ENCODE measurements at places on chromosomes 12 and 14. TPM values are rescaled to one million over a fixed set of nuclear protein-coding genes. Genes with fewer than 3 reads are reported as not detected.

DNA sequence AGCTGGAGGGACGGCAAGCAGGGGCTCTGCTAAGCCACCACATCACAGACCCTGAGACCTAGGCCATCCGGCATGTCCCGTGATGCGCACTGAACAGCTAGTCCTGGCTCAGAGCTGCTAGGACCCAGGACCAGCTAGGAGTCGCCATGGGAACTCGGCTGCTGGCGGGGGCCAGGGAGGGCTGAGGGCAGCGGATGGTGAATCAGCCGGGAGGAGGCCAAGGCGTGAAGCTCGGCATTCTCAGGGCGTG is 5.1 kb downstream of the AHNAK2 start:
- peak; percentile 86 for DNase-seq

GRCh38 chr12:122366685-122367475 is 55.6 kb downstream of the CLIP1 start:
- no peak for DNase-seq

- peak; percentile 74 for DNase-seq
Observed at GRCh38 chr12:55681142-55682077, 26.3 kb downstream of the ITGA7 start.

GRCh38 chr12:24756479-24757024 is 192.3 kb downstream of the BCAT1 start:
- no peak for DNase-seq

- no peak for DNase-seq
Observed at GRCh38 chr12:48779869-48780268, 9.0 kb downstream of the ADCY6 start.

- DNase-seq, result no peak
Observed at GRCh38 chr14:61033855-61034254, 52.8 kb downstream of the SLC38A6 start.

DNA sequence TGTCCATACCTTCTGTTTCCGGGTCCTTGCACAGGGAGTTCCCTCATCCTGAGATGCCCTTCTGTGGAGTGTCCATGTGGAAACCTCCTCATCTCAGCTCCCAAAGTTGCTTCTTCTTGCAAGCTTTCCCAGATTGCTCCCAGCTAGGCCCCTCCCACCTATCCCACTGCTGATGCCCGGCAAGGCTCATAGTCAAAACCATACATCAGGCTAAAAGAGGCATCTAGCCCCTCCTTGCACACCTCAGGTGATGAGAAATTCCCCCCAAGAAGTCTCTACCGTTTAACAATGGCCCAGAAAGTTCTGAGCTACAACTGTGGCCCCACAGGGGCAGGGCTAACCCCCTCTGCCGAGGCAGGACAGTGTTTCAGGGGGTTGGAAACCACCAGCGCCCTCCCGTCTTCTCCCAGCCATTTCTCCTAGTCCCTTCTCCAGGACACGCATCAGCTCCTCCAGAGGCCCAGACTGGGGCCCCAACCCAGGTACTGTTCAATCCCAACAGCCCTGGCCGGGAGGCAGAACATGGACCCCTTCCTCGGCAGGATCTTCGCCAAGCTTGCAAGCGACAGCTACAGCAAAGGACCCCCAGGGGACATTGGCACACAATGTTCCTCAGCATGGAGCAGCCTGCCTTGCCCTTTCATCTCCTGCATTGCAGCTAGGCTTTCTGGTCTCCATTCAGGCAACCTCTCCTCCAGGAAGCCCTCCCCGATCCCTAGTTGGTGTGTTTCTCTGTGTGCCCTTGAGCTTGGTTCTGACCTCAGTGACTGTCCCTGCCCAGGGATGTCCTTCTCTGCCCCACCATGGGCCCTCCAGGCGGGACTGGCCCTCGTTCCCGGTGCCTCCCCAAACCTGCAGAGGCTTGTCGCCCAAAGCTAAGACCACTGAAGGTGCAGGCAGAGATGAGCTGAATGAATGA is 4.5 kb upstream of the BEGAIN start:
- no peak for DNase-seq

DNA sequence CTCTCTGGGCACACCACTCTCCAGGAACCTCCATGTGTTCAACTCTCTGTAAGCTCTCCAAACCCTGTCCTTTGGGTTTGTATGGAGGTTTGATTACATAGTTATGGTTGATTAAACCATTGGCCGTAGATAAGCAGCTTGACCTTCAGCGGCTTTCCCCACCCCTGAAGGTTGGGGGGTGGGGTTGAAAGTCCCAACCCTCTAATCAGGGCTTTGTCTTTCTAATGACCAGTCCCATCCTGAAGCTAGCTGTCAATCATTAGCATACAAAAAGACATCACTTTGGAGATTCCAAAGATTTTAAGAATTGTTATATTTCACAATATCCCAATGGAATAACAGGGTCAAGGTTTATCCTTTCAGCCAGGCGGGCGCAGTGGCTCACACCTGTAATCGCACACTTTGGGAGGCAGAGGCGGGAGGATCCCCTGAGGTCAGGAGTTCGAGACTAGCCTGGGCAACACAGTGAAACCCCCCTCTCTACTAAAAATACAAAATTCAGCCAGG is 8.4 kb downstream of the FAM186A start:
- DNase-seq, result no peak

GRCh38 chr14:104334424-104335161 is 196.2 kb downstream of the KIF26A start:
- no peak for DNase-seq

DNA sequence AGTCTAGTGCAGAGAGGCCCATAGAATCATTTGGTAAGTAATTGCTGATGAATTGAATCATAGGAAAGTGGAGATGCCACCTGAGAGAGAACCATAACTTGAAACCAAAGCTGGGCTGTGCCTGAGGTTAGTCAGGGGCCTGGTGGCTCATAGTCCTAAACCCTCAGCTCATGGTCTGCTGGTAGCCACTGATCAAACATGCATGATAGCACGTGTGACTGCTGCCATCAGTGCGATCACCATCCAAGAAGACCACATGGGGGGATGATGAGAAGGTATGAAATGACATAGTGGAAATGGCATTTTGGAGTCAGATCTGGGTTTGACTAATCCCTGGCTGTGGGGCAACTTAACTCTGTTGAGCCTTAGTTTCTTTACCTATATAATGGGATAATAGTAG is 190.5 kb downstream of the CACNA1C start:
- no peak for DNase-seq

DNA sequence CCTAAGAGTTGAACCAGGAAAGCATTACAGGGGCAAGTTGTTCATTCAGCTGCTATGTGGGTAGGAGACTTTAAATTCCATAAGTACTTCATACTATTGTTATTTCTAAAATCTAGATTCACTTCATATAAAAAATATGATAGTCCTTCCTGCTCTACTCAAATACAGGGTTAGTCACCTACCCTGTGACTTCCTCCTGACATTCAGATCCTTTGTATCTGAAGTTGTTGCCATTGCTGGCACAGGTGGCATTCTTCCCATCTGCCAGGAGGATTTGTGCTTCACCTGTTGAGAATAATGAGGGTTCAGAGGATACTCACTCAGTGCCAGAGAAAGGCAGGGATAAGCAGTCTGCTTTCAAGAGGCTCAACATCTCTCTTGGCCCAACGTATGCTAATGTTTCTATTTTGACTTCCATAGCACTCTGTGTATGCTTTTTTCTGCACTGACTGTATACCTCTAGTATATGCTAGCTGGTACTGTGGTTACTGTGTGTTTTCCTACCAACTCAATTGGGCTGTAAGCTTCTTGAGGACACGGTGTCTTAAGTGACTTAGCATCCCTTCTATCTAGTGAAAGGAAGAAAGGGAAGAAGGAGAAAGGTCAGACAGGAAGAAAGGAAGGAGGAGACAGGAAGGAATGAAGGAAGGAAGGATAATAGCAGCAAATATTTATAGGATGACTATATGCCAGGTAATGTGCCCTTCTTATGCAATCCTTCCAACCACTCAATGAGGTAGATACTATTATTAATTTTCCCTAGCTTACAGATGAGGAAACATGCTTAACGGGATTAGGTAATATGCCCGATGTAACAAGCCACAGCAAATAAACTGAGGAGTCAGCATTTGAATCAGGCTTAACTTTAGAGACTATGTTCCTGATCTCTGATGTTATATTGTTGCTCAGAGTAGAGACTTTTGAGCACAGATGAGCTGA is 38.5 kb upstream of the FGF6 start:
- no peak for DNase-seq

DNA sequence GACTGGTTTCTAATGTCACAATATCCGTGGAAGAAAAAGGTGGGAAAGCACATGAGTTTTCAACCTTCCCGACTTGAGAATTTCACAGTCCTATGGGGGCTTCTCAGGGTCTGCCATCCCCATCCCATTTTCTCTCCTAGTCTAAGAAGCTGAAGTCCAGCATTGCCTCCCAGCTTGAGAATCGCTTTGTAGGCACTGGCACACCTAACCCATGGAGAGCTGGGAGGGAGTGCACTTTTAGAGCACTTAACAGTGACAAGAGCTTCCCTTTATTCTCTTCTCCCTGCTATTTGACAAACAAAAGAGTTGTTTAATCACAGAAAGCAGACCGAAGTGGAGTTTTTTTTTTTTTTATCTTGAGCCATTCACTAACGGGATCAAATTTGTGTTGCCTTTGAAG is 22.8 kb upstream of the SRRM4 start:
- DNase-seq, result no peak

DNA sequence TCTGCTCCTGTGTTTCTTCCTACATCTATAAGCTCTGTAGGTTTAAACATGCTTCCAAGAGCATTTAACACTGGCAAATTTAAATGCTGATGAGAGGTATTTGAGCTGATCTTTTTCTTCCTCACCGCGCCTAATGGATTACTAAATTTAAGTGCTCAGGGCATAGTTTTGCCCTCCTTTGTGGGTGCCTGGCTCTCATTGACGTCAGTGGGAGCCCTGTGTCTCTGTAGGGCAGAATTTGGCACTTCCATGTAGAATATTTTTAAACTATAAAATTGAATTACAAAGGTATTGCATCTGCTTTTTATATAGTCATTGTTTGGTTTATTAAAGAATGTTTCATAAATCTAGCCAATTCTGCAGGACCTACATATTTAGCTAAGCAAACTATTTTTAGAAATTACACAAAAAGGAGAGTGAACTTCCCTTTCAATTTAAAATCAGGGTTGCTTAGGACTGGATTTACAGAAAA is 444.8 kb downstream of the AEBP2 start:
- DNase-seq, result no peak

- no peak for DNase-seq
Observed at GRCh38 chr12:116130431-116130830, 147.1 kb downstream of the MED13L start.

GRCh38 chr14:50106178-50106577 is 10.2 kb downstream of the VCPKMT start:
- no peak for DNase-seq

DNA sequence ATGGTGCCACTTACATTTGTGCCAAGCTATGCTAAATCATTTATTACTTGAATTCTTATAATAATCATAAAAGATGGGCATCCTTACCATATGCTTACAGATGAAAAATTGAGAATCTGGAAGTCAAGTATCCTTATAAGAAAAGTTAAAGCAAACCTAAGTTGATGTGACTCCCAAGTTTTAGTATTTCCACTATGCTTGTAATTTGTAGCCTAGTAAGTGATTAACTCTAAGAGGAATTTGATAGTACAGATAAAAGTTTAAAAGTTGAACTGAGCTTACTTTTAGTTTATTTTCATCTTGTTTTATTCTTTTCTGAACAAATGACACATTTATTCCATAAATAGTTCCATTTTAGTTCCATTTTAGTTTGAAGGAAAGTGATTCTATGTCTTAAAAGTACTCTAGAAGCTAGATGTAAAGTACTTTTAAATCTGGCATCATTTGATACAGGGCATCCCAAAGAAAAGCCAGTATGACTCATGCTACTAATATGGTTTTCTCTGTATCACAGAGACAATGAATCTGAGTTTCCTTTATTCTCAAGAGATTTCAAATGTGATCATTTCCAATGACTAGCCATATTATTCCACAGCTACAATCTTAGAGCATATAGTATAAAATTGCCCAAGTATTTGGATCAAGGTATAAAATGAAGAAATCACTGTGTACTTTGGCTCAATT is 596.0 kb downstream of the SLC16A7 start:
- DNase-seq, result no peak

- DNase-seq, result no peak
Observed at GRCh38 chr14:63413009-63413408, 94.3 kb upstream of the GPHB5 start.

- DNase-seq, result no peak
Observed at GRCh38 chr14:76502638-76503037, 126.7 kb downstream of the ESRRB start.

GRCh38 chr14:96051642-96052540 is 12.7 kb downstream of the C14orf132 start:
- no peak for DNase-seq

- no peak for DNase-seq
Observed at GRCh38 chr12:120078868-120079267, 37.7 kb downstream of the RAB35 start.

- DNase-seq, result no peak
Observed at GRCh38 chr14:30389877-30390385, 169.0 kb upstream of the G2E3 start.

DNA sequence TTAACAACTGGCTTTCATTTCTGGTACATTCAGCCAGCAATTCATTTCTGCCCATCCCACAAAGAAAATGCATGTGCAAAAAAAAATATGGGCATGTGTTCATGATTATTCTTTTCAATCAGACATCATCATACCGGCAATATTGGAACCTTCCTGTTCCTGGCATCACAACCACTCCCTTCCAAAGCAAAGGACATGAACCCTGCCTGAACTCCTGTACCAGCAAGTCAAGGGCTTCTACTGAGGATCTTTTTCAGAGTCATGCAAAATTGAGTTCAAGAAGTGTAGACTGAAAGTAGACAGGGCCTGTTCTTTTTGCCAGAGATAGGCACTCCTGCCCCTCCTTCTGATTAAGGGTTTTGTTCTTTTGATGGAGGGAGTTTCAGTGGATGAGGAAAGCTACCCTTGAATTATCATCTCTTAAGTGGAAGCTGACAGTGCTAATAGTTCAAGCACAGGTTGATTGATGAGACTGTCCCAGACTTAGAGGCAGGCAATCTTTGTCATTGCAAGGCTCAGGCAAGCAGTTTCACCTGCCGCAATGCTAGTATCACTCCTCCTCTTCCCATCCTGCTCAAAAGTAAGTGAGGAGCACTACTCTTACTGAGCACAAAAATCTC is 22.3 kb upstream of the DIO2 start:
- DNase-seq, result no peak

The KRT73 gene
- total RNA-seq, result not detected

The VPS37B gene
- total RNA-seq, result 66.0 TPM

The IL26 gene
- total RNA-seq, result not detected

The TPI1 gene
- 700 TPM for total RNA-seq

The TMEM63C gene
- total RNA-seq, result 0.40 TPM

The PLEKHG7 gene
- not detected for total RNA-seq

The ASCL1 gene
- 1.7 TPM for total RNA-seq

The GALNT16 gene
- total RNA-seq, result 7.1 TPM

The ISCU gene
- total RNA-seq, result 229 TPM

The OAS1 gene
- 6.0 TPM for total RNA-seq

The GPR68 gene
- total RNA-seq, result not detected

The TMEM30B gene
- 91.0 TPM for total RNA-seq

The KLRC1 gene
- 1.6 TPM for total RNA-seq

Data from thyroid gland (tissue), 4 donors.